ENCODE measurements at places on chromosomes 13 and 19.

GRCh38 chr13:49395878-49396380 lies 47.9 kb downstream of the CAB39L start:
- no peak for DNase-seq

GRCh38 chr13:105863300-105863920 lies 672.1 kb downstream of the EFNB2 start:
- DNase-seq = no peak

DNA sequence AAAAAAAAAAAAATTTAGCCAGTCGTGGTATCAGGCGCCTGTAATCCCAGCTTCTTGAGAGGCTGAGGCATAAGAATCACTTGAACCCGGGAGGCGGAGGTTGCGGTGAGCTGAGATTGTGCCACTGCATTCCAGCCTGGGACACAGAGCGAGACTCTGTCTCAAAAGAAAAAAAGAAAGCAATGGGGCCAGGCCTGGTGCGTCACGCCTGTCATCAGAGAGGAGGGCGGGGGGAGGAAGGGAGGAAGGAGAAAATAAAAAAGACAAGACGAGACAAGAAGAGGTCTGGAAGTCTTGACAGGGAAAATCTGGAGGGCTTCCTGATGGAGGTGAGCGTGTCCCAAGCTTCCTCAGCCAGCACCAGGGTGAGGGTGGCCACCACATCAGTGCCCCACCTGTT lies 54.9 kb upstream of the PTPRS start:
- no peak for DNase-seq

DNA sequence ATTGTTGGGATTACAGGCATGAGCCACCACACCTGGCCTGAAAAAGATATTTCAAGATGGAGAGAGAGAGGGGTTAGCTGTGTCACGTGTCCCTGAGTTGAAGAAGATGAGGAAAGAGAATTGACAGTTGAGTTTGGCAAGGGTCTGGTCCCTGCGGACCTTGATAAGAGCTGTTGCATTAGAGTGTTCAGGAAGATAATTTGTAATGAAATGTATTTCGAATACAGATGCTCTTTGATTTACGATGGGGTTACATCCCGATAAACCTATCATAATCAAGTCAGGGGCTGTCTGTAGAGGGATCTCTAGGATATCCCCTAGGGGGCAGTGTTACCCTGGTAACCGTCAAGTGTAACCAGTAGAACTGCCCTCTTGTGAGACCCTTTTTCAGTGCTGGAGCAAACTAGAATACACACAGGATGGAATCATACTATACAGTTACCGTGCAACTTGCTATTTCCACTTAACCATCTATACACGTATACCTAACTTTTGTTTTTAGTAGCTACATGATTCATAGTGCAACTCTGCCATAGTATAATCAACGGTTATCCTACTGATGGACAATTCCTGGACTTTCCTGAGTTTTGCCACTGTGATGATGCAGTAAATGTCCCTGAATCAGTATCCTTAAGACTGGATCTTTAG lies 1.5 kb upstream of the ELOF1 start:
- DNase-seq = peak; percentile 74

- DNase-seq = no peak
These were observed 146.0 kb upstream of the GPC6 start for GRCh38 chr13:93080587-93080986.

GRCh38 chr13:45341799-45342500 lies 967 bp upstream of the TPT1 start:
- no peak for DNase-seq

DNA sequence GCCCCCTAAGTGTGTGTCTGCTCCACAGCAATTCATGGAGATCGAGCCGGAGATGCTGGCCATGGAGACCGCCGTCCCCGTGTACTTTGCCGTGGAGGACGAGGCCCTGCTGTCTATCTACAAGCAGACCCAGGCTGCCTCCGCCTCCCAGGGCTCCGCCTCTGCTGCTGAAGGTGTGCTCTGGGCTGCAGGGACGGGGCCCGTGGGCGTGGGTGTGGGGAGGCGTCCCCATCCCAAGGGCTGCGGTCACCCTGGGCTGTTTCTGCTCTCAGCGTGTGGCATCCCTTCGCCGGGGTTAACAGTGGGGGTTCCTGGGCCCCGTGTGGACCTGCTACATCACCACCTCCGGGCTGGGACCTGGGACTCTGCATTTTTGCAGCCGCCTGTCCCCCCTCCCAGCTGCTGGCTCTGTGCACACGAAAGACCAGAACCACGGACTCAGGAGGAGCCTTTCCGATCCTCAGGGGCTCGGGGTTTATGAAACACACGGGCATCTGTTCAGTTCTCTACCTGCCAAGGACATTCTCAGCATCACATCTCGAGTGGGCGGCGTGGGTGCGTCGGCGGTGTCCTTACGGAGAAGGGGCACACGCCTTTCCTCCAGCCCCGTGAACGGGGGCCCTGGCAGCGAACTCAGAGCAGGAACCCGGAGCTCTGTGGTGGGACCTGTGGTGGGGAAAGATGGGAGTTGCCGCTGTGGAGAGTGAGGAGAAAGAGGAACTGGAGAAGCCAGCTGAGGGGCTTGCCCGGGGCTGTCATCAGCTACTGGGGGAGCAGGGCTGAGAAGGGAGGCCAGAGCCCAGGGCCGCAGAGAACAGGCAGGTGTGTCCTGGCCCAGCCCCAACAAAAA lies 7.8 kb downstream of the NCLN start:
- no peak for DNase-seq

DNA sequence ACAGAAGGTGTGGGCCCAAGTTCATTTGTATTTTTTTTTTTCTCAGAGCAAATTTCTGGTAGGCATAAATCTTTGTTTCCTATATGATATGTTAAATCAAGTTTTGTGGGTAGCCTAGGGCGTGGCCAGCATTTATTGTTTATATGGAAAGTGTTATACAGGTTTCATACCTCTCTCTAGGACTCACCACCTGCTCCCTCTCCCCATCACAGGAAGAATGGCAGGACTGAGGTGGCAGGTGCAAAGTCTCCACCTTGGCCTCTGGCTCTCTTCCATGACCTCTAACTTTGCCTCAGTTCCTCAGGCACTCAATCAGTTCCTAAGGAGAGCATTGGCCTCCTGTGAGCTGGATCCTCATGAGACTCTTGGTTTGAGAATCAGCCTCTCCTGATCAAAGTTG lies 172.3 kb upstream of the TSC22D1 start:
- DNase-seq = no peak

DNA sequence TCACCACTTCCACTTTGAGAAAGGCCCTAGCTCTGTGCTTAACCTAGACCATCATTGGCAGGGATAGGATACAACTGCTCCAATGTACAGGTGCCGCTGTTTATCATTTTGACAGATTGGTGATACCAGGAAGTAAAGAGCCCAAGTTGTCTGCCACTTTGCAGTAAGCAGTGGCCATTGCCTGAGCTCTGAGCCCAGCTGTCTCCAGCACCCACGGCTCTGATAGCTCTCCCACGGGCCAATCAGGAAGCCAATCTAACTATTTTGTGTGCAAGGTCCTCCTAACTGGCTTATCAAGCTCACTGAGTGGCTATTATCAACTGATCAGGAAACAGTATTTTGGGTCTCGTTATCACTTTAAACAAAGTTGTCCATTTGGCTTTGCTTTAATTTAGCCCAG lies 181.1 kb downstream of the DCT start:
- no peak for DNase-seq

GRCh38 chr19:5052515-5052914 lies 83.6 kb downstream of the KDM4B start:
- no peak for DNase-seq

DNA sequence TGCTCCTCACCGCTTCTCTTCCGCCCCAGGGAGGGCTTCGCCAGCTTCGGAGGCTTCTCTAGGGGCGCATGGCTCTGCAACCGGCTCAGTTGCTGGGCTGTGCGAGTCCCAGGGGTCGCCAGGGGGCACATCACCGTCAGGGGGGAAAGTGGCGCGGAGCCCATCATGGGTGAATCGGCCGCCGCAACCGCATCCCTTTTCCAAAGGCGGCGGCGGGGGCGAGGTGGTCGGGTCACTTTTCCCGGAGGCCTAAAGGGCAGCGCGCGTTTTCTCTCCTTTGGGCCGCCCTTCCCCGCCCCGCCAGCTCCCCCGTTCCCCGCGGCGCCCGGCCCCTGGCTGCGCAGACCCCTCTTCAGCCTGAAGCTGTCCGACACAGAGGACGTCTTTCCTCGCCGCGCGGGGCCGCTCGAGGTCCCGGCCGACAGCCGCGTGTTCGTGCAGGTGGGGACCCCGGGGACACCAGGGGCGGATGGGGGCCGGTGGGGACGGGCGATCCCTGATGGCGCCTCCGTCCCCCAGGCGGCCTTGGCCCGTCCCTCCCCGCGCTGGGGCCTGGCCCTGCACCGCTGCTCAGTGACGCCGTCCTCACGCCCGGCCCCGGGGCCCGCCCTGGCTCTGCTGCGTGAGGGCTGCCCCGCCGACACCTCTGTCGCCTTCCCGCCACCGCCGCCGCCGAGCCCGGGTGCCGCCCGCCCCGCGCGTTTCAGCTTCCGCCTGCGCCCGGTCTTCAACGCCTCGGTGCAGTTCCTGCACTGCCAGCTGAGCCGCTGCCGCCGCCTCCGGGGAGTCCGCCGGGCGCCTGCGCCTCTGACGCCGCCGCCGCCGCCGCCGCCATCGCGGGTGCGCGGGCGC lies 1.7 kb downstream of the TGFBR3L start:
- DNase-seq = peak; percentile 85

DNA sequence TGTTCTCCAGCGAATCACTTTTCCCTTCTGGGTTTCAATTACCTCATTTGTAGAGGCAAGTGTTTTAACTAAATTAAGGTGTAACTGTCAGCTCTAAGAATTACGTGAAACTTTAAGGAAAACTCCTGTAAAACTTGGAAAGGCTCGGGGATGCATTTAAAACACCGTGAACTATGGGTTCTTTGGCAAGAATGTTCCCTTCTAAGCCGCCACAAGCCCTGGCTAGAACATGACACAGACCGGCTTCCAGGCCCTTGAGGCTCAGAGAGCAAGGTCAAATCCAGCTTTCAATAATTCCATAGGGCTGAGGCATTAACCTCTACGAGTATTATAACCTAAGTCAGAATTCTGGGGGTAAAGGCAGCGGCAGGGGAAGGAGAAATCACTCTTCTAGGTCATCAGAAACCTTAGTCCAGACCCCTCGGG lies 685 bp downstream of the VWA8 start:
- DNase-seq = no peak

- DNase-seq = no peak
These were observed 320.1 kb downstream of the MTUS2 start for GRCh38 chr13:29140277-29140676.

- DNase-seq = no peak
These were observed 63.2 kb downstream of the CCDC70 start for GRCh38 chr13:51924756-51925544.

- DNase-seq = no peak
These were observed 52.5 kb upstream of the PTPRS start for GRCh38 chr19:5393088-5393487.

- DNase-seq = no peak
These were observed 45.8 kb downstream of the TNFSF13B start for GRCh38 chr13:108315273-108315672.

- DNase-seq = no peak
These were observed 198.0 kb downstream of the UQCRFS1 start for GRCh38 chr19:29014857-29015436.
